ENCODE measurements at places on chromosomes 16 and 17.
A peak's percentile ranks its signal among the peaks of the same experiment; 100 is the strongest.

GRCh38 chr16:88743693-88744576, 37.6 kb downstream of the CTU2 start:
- peak; percentile 20 for DNase-seq

GRCh38 chr17:19502517-19502916, 31.1 kb upstream of the SLC47A1 start:
- DNase-seq, result no peak

DNA sequence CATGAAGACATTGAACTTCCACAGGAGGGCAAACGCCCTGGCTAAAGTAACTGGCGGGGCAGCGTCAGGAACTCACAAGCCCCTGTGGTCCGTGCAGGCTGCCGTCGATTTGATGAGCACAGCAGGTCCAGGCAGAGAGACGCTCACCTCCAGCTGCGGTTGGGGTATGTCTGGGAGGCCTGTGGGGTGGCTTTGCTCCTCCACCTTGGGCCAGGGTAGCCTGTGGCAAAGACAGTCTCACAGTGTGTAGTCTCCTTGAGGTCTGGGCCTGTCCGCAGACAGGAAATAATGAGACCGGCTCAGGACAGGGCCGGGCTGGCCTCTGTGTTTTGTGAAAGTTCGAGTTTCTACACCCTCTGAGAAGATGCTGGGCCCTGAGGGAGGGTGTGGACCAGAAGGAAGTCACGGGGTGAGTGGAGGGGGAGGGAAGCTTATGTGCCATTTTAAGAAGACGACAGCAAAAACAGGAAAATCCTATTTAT, 103.3 kb downstream of the METRNL start:
- DNase-seq, result no peak

DNA sequence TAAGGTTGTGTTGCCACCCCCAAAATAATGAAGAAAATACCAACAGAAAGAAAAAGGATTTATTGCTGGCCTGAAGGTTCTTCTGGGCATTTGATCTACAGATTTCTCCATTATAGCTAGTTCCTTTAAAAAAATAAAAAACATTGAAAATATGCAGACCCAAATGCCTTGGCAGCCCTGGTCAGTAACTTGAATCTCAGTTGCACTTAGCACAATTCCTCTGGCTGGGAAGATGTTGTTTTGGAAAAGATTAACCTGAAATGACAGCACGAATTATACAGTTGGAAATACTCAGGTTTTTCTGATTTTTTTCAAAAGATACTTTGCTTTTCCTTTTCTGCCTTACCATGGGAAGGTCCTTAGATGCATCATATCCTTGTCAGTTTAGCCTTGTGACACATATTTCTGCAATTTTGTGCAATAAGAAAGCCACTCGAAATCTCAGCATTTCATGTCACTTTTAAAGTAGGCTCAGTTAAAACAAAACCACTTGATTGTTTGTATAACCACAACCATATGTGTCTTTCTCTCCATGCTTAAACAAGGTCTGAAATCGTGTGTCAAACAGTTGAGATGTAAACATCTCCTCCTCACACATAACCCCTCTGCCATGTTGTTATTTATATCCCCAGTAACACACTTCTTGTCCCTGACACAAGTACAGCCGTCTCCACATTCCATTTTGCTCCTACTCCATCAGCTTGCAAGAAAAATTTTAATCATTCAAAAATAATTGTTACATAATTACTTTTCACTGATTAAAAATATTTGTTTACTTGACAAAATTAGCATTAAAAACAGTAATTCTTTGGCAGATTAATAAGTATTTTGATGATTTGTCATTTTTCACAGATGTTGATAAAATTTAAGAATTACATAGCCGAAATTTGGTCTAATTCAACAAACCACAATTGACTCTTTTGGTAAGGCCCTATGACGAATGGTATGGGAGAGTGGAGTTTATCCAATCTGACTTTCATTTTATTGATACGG, 61.1 kb downstream of the SIAH1 start:
- no peak for DNase-seq

DNA sequence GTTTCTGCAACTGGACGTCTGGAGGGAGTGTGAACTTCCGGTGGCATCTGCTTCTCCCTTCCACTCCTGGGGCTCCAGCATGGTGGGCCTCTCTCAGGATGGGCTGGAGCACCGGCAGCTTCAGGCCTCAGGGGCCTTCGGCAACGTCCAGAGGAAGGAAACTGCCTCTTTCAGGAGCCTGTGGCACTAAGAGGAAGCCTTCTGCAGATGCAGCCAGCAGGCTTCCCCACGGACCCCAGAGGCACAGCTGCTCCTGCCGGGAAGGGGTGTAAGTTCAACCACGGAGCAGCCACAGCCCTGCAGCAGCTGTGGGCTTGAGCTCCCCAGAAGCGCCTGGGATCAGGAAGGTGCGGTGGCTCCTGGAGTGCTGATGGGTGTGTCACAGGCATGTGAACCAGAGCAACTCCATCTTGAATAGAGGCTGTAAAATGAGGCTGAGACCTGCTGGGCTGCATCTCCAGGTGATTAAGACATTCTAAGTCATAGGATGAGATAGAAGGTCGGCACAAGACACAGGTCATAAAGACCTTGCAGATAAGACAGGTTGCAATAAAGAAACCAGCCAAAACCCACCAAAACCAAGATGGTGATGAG, 50.8 kb upstream of the KLHDC4 start:
- DNase-seq, result no peak

GRCh38 chr17:8725881-8726876, 18.5 kb downstream of the CCDC42 start:
- no peak for DNase-seq

GRCh38 chr17:74677558-74678466, 34.9 kb downstream of the CD300LF start:
- no peak for DNase-seq
